HS-5 (cell line): ENCODE measurements at places on chromosomes 5 and 9.

GRCh38 chr9:31807574-31808256, 576.7 kb upstream of the ACO1 start:
- no peak for DNase-seq

DNA sequence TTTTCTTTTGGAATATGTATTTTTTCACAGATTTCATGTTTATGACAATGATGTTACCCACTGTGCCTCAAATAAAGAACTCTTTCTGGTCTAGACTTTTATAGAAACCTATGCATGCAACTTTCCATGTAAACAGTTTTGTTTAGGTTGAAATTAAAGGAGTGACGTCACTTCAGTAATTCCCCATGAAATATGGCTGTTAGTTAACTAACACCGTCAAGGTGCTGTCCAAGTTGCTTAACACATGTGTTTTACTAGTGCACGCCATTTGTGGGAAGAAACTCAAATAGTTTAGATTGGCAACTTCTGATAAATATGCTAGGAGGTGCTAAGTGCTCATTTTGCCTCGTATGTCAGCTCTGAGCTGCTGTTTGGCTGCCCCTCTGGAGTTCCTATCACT, 102.2 kb downstream of the FBN2 start:
- DNase-seq = no peak

GRCh38 chr9:134130503-134131375, 5.1 kb upstream of the WDR5 start:
- DNase-seq = no peak

DNA sequence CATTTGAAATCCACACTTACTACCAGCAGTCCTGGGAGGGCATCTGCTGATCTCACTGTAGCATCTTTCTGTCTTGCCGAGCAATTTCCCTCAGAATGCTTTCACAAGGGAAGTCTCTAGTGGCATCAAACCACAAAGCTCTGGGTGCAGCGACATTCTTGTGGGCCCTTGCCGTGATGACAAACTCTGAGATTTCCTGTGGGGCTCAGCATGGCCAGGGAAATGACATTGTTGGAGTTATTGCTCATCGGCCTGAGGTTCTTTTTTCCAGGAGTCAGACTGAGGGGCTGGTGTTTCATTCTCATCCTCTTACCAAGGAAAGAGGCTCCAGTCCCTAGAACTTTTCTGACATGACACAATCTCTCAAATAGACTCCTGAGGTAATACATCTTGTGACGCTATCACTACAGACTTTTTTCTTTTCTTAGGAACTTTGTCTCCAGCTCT, 51.4 kb downstream of the PFDN1 start:
- DNase-seq = peak; percentile 98

- DNase-seq = no peak
Observed at GRCh38 chr9:27675354-27675753, 102.1 kb upstream of the C9orf72 start.

DNA sequence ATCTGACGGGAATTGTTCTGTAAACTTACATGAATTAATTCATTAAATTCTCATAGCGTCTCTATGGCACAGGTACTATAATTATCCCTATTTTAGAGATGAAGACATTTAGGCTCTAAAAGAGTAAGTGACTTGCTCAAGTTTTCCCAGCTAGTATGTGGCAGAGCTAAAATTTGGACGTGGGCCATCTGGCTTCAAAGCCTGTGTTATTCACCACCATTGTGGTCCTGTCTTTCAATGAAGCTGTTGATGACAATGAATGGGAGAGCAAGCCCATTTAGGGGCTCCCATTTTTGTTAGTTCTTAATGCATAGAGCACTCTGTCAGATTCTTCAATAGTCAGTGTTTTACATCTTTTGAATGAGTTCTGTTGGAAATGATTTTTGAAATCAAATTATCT, 236.0 kb upstream of the CD180 start:
- DNase-seq = no peak

DNA sequence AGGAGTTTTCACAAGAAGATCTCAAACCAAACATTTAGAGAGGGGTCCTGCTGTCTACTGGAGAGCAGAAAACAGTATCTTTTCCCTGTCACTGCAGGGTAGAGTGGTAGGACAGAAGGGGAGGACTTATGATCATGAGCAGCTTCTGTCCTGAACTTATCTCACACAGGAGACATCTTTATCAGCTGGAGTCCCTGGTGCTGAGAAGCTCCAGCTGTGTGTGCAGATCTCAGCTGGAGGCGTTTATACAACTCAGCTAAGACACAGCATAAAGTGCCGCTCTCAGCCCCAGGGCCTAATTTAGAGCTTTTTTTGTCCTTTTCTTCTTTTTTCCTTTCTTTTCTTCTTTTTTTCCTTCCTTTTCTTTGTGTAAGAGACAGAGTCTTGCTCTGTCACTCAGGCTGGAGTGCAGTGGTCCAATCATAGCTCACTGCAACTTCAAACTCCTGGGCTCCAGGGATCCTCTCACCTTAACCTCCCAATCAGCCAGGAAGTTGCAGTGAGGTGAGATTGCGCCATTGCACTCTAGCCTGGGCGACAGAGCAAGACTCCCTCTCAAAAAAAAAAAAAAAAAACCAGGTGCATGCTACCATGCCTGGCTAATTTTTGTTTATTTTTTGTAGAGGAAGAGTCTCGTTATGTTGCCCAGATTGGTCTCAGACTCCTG, 31.9 kb downstream of the CCDC125 start:
- no peak for DNase-seq

DNA sequence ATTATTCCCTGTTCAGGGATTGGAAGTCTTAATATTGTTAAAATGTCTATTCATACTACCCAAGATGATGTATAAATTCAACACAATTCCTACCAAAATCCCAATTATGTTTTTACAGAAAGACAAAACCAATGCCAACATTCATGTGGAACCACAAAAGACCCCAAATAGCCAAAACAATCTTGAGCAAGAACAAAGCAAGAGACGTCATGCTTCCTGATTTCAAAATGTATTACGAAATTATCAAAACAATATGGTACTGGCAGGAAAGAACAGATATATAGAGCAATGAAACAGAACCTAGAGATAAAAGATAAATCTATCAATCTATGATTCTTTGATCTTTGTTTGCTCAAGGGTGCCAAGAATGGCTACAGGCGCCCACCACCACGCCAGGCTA, 237.9 kb downstream of the TAF11L14 start:
- no peak for DNase-seq

DNA sequence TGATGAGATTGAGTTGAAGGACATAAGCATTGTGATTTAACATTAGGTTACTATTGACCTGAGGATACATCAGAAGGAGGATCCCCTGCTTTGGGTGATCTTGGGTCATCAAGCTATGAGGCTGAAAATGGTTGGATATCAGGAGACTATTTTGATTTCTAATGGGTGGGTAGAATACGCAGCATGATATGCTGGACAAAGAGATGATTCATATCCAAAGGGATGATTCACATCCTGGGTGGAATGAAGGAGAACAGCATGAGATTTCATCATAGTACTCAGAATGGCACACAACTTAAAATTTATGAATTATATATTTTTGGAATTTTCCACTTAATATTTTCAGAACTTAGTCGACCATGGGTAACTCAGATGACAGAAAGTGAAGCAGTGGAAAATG, 1759.5 kb upstream of the C9orf72 start:
- DNase-seq = peak; percentile 60

GRCh38 chr9:35179347-35180280, 17.8 kb downstream of the UNC13B start:
- DNase-seq = no peak

DNA sequence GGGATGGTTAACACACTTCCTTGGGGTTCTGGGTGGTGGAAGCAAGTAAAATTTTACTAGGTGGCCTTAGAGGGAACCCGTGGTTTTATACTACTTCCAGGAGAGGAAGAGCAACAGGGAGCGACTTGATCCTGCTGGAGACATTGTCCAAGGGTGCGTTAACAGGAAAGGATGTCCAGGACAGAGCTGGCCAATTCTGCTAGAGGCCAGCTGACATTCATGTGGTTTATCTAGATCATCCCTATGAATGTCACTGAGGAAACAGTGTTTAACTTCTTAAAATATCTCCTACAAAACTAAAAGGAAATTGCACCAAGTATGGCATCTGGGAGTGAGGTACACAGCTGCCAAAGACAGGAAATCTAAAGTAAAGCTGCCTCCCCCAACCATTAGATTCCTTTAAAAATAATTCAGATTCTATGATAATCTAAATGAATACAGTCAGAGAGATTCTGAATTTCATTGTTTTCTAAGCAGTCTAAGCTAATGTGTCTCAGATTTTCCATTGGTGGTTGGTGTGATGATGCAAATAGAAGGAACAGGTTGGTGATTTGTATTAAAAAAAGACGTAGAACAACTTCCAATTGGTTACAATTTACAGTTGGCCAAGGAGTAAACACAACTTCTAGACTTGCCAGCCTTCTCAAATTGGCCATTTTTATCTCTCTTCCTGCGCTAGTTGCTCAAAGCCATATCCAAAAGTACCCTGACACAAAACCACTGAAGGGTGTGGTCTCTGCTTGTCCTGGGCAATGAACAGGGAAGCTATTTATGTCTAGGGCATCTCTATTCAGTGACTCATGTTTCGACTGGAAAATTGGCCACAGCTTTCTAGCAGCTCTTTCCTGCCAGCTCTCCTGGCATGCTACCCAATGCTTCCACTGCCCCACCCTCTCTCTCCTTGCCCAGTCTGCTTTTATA, 574.7 kb upstream of the MEF2C start:
- DNase-seq = no peak

- no peak for DNase-seq
Observed at GRCh38 chr5:39260095-39260494, 40.7 kb upstream of the FYB1 start.

GRCh38 chr5:129135633-129136032, 41.1 kb downstream of the ISOC1 start:
- no peak for DNase-seq

GRCh38 chr9:36802201-36802920, 229.7 kb downstream of the MELK start:
- DNase-seq = no peak

GRCh38 chr5:110865400-110866094, 126.7 kb downstream of the SLC25A46 start:
- no peak for DNase-seq
